ENCODE measurements at places on chromosomes 12 and 14. TPM values are rescaled to one million over a fixed set of nuclear protein-coding genes. Genes with fewer than 3 reads are reported as not detected.

GRCh38 chr12:132435486-132436187 is 54.3 kb upstream of the FBRSL1 start:
- peak overlapping the region; percentile 47 for H3K4me3 ChIP-seq
- no peak overlapping the region for H3K27ac ChIP-seq
- H3K27me3 ChIP-seq = peaks cover 73% of the 10 kb centered on the region
- H3K4me1 ChIP-seq = peaks cover 26% of the 10 kb centered on the region
- DNase-seq = no peak
- H3K36me3 ChIP-seq = peaks cover 11% of the 10 kb centered on the region

- H3K4me1 ChIP-seq = peaks cover 13% of the 10 kb centered on the region
- no peaks in the 10 kb centered on the region for H3K36me3 ChIP-seq
- DNase-seq = no peak
- no peak overlapping the region for H3K27ac ChIP-seq
Observed at GRCh38 chr12:80241576-80242273, 142.4 kb downstream of the OTOGL start.

DNA sequence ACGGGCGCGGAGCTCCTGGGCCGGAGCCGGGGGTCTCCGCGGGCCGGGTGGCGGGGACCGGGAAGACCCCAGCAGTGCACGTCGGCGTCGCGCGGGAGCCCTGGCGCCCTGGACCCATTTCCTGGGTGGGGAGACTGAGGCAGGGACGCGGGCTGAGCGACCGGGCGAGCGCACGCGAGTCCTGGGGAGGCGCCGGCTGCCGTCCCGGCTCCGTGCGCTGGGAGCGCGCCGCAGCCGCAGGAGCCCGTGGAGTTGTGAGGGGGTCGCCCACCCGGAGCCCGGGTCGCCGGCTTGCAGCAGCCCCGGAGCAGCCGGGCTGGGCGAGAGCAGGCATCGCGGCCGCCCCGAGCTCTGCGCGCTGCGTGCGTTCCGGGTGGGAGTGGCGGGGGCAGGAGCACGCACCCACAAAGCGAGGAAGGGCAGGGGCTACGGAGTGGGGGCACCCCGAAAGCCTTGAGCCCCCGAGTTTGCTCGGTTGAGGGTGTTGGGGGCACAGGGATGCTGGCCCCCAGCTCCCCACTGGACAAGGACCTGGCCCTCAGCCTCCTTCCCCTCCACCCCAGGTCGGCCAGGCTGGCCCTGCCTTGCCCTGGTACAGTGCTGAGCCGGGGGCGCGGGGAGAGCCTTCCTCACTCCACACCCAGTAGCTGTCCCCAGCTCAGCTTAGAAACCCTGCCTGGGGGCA is 620 bp downstream of the MMP17 start:
- peak overlapping the region; percentile 77 for H3K4me3 ChIP-seq
- no peak overlapping the region for H3K27ac ChIP-seq
- H3K4me1 ChIP-seq = peaks cover 21% of the 10 kb centered on the region
- no peaks in the 10 kb centered on the region for H3K36me3 ChIP-seq
- DNase-seq = no peak

- no peak for DNase-seq
- no peak overlapping the region for H3K4me3 ChIP-seq
Observed at GRCh38 chr14:69132513-69133181, 20.3 kb downstream of the DCAF5 start.

- H3K4me1 ChIP-seq = peaks cover 11% of the 10 kb centered on the region
- H3K27me3 ChIP-seq = no peaks in the 10 kb centered on the region
- H3K27ac ChIP-seq = no peak overlapping the region
- no peak for DNase-seq
- H3K4me3 ChIP-seq = no peak overlapping the region
Observed at GRCh38 chr12:107145397-107145796, 52.0 kb upstream of the CRY1 start.

DNA sequence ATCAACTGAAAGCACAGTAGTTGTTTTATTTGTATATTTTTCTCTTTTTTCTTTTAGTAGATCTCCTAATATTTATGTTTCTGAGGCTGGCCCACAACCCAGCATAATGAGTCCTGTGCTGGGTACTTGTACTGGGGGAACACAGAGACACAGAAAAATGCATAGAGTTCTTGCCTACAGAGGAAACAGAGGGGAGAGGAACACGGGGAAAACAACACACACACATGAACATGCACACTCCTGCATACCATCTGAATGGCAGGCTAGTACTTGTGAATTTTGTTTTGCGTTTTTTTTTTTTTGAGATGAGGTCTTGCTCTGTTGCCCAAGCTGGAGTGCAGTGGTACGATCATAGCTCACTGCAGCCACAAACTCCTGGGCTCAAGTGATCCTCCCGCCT is 21.3 kb downstream of the PITPNM2 start:
- H3K36me3 ChIP-seq = no peaks in the 10 kb centered on the region
- DNase-seq = no peak
- H3K27ac ChIP-seq = no peak overlapping the region

GRCh38 chr12:5377997-5378592 is 53.8 kb upstream of the NTF3 start:
- H3K27me3 ChIP-seq = no peaks in the 10 kb centered on the region
- no peak for DNase-seq
- H3K4me1 ChIP-seq = no peaks in the 10 kb centered on the region
- no peak overlapping the region for H3K4me3 ChIP-seq

GRCh38 chr12:52123487-52124186 is 44.1 kb downstream of the SMIM41 start:
- H3K36me3 ChIP-seq = no peaks in the 10 kb centered on the region
- no peak for DNase-seq
- H3K4me3 ChIP-seq = no peak overlapping the region
- peaks cover 91% of the 10 kb centered on the region for H3K4me1 ChIP-seq
- no peak overlapping the region for H3K27ac ChIP-seq

DNA sequence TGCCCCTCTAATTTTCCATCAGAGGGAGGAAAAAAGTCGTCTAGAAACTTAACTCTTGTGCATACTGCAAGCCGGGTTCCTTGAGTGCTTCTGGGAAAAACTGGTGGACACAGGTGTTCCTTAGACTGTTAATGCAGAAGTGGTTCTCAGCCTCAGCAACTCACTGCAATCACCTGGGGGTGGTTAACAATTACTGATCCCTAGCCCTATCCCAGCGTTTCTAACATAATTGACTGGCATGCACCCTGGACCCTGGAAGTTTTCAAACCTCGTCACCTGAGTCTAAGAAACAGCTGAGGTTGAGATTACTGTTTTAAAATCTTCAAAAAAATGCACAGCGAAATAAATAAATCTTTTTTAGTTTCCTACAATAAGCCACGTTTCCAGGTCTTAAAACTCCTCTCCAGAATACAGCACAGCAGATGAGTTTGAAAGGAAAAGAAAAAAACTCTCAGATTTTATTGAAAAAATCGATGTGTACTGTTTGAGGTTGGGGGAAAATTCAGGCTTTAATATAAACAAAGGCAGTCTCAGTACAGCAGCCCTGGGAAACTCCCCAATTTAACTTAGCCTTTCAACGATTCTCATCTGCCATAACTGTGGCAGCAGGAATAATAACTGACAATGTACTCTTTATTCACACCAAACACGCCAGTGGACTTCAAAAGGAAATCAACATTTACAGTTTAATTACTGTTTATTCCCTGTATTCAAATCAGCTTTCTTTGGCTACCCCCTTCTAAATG is 45.4 kb downstream of the PHLDA1 start:
- no peak overlapping the region for H3K4me3 ChIP-seq
- H3K27me3 ChIP-seq = no peaks in the 10 kb centered on the region

GRCh38 chr12:113155060-113155459 is 5.5 kb downstream of the CFAP73 start:
- H3K27me3 ChIP-seq = peaks cover 53% of the 10 kb centered on the region
- no peak overlapping the region for H3K27ac ChIP-seq
- H3K36me3 ChIP-seq = peaks cover 16% of the 10 kb centered on the region
- DNase-seq = no peak

GRCh38 chr12:43210485-43211192 is 341.4 kb downstream of the ADAMTS20 start:
- H3K27ac ChIP-seq = no peak overlapping the region
- peaks cover 3% of the 10 kb centered on the region for H3K4me1 ChIP-seq
- DNase-seq = no peak
- H3K4me3 ChIP-seq = no peak overlapping the region

DNA sequence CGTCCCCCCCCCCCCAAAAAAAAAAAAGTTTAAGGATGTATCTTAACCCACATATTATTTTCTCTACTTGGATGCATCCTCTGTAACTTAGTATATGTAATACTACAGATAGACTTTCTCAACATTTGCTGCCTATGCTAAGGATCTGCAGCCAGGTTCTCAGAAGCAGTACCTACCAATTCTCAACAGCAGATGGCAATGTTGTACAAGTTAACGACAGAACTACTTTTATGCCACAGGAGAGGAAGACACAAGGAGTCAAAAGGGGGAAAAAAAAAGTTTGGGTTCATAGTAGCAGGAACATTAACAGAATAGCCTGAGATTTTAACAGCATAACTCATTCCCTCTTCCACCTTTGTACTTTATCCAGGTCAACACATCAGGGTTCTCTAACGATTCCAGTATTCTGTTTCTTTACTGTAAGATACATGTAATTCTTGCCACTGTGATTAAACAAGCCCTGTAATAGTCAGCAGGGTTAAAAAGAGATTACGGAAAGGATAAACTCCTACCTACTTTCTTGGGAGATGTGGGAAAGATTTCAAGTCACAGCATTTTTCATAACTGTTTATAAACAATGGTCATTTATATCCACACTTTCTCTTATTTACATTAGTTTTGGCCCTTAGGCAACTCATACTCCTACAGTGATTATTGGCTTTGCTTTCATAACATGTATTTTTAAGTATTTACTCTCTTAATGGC is 5.7 kb upstream of the NEK9 start:
- peak; percentile 30 for DNase-seq
- H3K36me3 ChIP-seq = peaks cover 36% of the 10 kb centered on the region
- H3K27ac ChIP-seq = no peak overlapping the region
- H3K27me3 ChIP-seq = no peaks in the 10 kb centered on the region
- peaks cover 4% of the 10 kb centered on the region for H3K4me1 ChIP-seq

DNA sequence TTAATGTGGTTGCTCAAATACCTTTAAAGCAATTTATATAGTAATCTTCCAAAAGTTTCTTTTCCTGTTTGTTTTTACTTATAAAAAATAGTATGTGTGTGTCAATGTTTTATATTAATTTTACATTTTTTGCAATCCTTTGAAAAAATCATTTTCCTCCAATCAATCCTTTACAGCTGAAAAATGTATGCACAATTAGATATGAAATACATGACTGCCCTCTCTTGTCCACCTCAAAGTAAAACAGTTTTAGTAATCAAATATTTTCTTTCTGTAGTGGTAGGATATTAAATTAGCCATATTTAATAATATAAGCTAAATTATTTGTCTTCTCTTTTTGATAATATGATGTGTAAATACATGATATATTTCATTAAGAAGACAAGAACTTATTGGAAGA is 269.9 kb downstream of the ADAMTS20 start:
- no peak overlapping the region for H3K4me3 ChIP-seq
- H3K36me3 ChIP-seq = peaks cover 7% of the 10 kb centered on the region
- DNase-seq = no peak
- peaks cover 9% of the 10 kb centered on the region for H3K4me1 ChIP-seq
- no peak overlapping the region for H3K27ac ChIP-seq
- H3K27me3 ChIP-seq = no peaks in the 10 kb centered on the region

GRCh38 chr14:50018201-50018932 is 98.0 kb downstream of the VCPKMT start:
- DNase-seq = no peak
- no peak overlapping the region for H3K27ac ChIP-seq
- H3K4me1 ChIP-seq = peaks cover 2% of the 10 kb centered on the region
- no peaks in the 10 kb centered on the region for H3K27me3 ChIP-seq
- H3K36me3 ChIP-seq = no peaks in the 10 kb centered on the region

DNA sequence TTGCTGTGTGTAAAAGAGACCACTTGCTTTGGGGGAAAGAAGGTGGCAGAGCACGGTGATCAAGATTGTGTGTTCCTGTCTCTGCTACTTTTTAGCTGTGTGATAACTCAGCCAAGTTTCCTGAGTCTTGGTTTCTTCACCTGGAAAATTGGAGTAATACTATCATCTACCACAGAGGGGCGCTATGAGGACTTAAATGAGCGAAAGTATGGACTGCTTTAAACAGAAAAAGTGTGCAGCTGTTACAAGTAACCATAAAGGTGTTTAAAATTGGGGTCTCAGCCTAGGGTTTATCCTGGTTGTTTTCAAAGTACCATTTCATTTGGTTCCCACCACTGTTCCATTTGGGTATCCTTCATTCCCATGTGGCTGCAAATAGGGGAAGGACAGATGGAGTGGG is 65.9 kb upstream of the WSCD2 start:
- H3K36me3 ChIP-seq = no peaks in the 10 kb centered on the region
- H3K27me3 ChIP-seq = no peaks in the 10 kb centered on the region
- DNase-seq = no peak
- no peak overlapping the region for H3K4me3 ChIP-seq
- H3K4me1 ChIP-seq = no peaks in the 10 kb centered on the region

- no peak overlapping the region for H3K27ac ChIP-seq
- H3K36me3 ChIP-seq = no peaks in the 10 kb centered on the region
- DNase-seq = no peak
- H3K4me1 ChIP-seq = no peaks in the 10 kb centered on the region
- no peak overlapping the region for H3K4me3 ChIP-seq
Observed at GRCh38 chr12:9133216-9133916, 17.6 kb upstream of the A2M start.

DNA sequence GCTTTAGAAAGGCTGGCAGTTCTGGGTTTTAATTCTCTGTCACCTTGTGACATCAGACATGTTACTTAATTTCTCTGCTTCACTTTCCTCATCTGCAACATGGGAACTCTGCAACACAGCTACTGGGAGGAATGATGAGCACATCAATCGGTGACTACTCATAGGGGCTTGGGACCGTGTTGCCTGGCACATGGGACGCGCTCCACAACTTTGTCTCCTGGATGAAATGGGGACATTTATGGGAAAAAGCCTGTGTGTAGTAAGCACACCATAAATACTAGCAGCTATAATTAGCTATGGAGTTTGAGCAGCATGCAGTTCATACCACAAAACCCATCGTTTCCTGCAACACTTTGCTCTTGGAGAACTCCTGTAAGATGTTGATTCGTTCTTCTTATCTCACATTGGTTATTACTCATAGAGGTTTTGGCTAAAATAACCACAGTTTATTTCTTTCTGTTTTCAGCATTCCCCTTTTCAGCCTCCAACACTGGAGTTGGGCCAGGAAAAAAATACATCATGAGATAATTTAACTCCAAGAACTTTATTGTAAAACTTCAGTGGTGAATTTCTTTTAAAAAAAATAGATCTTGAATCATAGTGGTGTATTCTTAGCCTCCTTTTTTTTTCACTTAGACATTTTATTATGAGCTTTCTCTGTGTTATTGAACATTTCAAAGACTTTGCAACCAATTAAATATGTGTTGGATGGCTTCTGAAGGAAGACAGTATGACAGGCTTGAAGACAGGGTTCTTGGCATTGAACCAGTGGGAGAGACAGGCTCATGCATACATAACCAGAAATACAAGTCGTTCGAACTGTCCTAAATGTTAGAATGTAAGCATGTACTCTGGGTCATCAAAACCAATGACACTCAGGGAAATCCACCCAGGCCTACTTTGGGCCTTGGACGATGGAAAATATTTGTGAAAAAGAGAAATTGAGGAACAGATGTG is 72.7 kb downstream of the RIN3 start:
- DNase-seq = no peak
- H3K36me3 ChIP-seq = peaks cover 3% of the 10 kb centered on the region
- no peak overlapping the region for H3K4me3 ChIP-seq
- no peak overlapping the region for H3K27ac ChIP-seq
- no peaks in the 10 kb centered on the region for H3K4me1 ChIP-seq

LTBR gene
- total RNA-seq = 6.1 TPM

FSCB gene
- total RNA-seq = not detected

GALNT9 gene
- 0.90 TPM for total RNA-seq

CATSPERB gene
- total RNA-seq = 0.11 TPM

SYNDIG1L gene
- 1.9 TPM for total RNA-seq

GPD1 gene
- total RNA-seq = 0.77 TPM

APOF gene
- 0.11 TPM for total RNA-seq

CLMN gene
- 12.2 TPM for total RNA-seq

Measured in WTC11 (cell line).